ENCODE measurements at places on chromosomes 6 and 20. TPM values are rescaled to one million over a fixed set of nuclear protein-coding genes. Genes with fewer than 3 reads are reported as not detected.

The NECAB3 gene
- total RNA-seq: 19.5 TPM

The F13A1 gene
- 10.1 TPM for total RNA-seq

The CENPQ gene
- 3.4 TPM for total RNA-seq

The RAB32 gene
- 75.7 TPM for total RNA-seq

The TASP1 gene
- 10.8 TPM for total RNA-seq

The NEURL2 gene
- total RNA-seq: 6.9 TPM

The SEMG1 gene
- not detected for total RNA-seq

The GABRR1 gene
- total RNA-seq: not detected

The RTEL1 gene
- total RNA-seq: 15.6 TPM

The PRSS35 gene
- total RNA-seq: 3.9 TPM

The LY6G6C gene
- 0.66 TPM for total RNA-seq

The STMND1 gene
- total RNA-seq: 0.16 TPM

The FAM83D gene
- 2.1 TPM for total RNA-seq

The WFDC10B gene
- not detected for total RNA-seq

The PRKN gene
- 1.5 TPM for total RNA-seq

The GSTA2 gene
- not detected for total RNA-seq

The KCNB1 gene
- total RNA-seq: 0.48 TPM

The SPATA25 gene
- total RNA-seq: 1.7 TPM

The PDE10A gene
- total RNA-seq: 7.4 TPM

The ERVFRD-1 gene
- not detected for total RNA-seq

The CRISP2 gene
- not detected for total RNA-seq

The PRDM13 gene
- not detected for total RNA-seq
